ENCODE measurements at places on chromosomes 12 and 14. TPM values are rescaled to one million over a fixed set of nuclear protein-coding genes. Genes with fewer than 3 reads are reported as not detected.

The KRT73 gene
- not detected for total RNA-seq

The OAS1 gene
- 8.2 TPM for total RNA-seq

The CFL2 gene
- 46.3 TPM for total RNA-seq

DNA sequence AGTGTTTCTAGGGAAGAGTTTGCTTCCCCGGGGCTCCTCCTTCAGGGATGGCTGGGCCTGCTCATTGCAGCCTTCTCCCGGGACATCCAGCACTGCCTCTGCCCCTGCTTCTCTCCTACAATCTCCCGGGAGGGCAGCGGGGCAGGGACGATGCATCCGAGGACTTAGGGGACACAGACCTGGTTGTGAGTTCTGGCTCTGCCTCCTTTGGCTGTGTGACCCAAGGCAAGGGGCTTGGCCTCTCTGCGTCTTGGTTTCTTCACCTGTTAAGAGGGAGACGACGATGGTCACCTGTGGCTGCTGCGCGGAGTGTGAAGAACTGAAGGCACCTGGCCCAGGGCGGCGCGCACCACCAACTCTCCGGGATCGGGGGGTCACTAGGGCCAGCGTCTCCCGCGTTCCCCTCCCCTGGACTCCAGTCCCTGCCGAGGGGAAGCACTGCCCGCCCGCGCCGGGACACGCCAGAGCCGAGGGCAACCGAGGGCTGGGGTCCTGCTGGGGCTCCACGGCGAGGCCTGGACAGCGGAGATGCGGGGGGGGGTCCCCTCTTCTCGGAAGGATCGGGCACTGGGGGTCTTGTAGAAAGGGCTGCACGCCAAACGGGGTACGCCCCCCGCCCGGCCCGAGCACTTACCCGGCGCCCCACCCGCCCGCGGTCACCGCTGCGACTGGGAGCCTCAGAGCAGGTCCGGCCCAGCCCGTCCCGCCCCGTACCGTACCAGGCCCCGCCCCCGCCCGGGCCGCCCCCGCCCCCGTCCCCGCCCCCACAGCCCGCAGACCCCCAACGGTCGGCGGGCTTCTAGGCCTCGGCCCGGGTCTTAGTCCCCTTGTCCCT is at the start of gene HVCN1:
HVCN1 (minus strand) TSS at position 670 of the 835 bp plus-strand sequence. CDS start 5,870 bp downstream, outside the sequence.
- DNase-seq = peak; percentile 39

GRCh38 chr14:50344116-50344775 is 32.1 kb downstream of the DMAC2L start:
- DNase-seq = no peak

GRCh38 chr12:50505675-50506530 is 1.1 kb downstream of the DIP2B start:
- DNase-seq = peak; percentile 40

GRCh38 chr12:69388371-69388770 is 28.8 kb downstream of the YEATS4 start:
- DNase-seq = no peak

- DNase-seq = no peak
Observed at GRCh38 chr12:131836714-131837397, 8.7 kb downstream of the MMP17 start.

DNA sequence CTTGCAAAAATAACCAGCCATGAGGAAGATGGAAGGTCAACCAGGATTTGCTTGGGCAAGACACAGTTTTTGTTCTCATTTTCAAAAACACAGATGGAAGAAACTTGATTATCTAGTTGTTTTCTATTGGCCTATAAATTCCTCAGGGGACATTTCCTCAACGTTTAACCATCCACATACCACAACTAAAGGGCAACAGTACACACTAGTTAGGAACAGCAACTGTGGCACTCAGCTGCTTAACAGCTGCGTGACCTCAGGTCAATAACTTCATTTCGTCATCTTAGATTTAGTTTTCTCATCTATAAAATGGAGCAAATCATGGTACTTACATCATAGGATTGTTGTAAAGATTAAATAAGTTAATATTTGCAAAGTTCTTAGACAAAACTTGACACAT is 18.7 kb downstream of the SSTR1 start:
- DNase-seq = no peak

- DNase-seq = no peak
Observed at GRCh38 chr12:26279091-26279490, 83.7 kb downstream of the SSPN start.

GRCh38 chr14:24130717-24131548 is 474 bp downstream of the FITM1 start:
- DNase-seq = no peak

- no peak for DNase-seq
Observed at GRCh38 chr12:29644536-29645162, 139.1 kb downstream of the TMTC1 start.

DNA sequence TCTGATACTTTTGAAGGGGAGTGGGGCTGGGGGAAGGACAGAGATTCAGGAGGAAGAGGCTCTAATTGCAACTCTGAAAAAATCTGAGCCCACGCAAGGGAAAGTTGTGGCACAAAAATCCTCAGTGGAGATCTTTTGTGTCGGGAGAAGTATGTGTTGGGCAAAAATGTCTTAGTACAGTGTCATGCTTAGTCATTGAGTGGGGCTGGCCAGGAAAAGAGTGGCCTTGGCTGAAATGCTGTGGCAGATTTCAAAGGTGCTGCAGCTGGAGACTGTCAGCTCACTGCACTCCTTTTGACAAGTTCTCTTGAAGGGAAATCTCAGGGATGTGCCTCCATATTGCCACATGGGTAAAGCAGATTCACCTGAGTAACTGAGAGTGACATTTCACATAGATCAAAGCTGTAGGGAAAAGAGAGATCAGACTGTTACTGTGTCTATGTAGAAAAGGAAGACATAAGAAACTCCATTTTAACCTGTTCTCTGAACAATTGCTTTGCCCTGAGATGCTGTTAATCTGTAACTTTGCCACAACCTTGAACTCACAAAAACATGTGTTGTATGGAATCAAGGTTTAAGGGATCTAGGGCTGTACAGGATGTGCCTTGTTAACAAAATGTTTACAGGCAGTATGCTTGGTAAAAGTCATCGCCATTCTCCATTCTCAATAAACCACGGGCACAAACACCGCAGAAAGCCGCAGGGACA is 36.0 kb upstream of the GLIPR1 start:
- no peak for DNase-seq

- DNase-seq = no peak
Observed at GRCh38 chr12:28130625-28131598, 59.3 kb upstream of the CCDC91 start.

DNA sequence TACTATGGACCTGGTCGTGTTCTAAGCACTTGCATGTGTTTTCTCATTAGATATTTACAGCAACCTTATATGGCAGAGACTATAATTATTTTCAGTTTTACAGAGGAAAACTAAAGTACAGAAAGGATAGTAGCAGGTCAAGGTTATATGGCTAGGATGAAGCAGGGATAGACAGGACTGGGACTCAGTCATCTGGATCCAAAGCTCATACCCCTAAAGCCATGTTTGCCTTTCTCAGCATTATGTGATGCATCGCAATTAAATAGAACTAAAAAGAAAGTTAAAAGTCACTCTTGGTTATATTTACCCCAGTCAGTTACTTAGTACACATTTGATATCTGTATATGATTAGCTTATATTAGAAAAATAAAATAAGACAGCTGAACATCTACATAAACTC is 13.3 kb downstream of the LIN7A start:
- DNase-seq = no peak
